ENCODE measurements at places on chromosomes 11 and 22.

GRCh38 chr11:105799263-105799662 lies 189.4 kb downstream of the GRIA4 start:
- no peak for DNase-seq

DNA sequence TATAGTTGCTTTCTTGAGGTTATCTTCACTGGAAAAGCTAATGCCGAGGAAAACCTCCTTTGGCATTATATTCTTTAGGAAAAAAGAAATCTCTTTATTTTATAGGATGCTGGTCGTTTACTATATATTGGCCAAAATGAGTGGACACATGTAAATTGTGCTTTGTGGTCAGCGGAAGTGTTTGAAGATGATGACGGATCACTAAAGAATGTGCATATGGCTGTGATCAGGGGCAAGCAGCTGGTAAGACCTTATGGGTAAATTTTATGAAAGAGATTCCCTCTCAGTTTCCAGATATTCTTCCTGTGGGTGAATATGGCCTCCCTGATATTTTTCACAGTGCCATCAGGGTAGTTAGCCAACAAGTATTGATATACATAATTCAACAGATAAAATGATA lies 29.4 kb upstream of the TTC36 start:
- DNase-seq, result no peak

GRCh38 chr11:104146421-104146820 lies 17.5 kb downstream of the PDGFD start:
- DNase-seq, result no peak

GRCh38 chr22:36277482-36278291 lies 24.8 kb downstream of the APOL1 start:
- peak; percentile 54 for DNase-seq

DNA sequence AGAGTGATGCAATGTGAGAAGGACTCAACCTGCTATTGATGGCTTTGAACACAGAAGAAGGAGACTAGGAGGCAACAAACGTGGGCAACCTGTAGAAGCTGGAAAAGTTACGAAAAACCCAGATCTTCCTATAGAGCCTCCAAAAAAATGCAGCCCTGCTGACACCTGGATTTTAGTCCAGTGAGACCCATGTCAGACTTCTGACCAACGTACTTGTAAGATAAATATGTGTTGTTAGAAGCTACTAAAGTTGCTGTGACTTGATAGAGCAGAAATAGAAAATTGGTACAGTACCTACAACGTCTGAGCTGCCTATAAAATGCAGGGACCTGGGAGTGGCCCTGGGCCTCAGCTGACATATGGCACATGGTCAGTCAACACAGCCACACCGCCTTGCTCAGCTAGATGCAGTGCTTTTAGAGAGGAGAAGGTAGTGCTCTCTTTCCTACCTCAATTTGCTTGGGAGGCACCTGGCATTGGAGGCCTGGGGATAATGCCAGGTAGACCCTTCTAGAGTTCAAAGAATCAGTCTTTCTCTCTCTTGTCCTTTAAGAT lies 97.4 kb downstream of the ARL14EP start:
- no peak for DNase-seq

- DNase-seq, result no peak
Observed at GRCh38 chr22:48488611-48489511, 1338.8 kb downstream of the BRD1 start.

GRCh38 chr11:73525611-73526010 lies 72.3 kb downstream of the FAM168A start:
- DNase-seq, result no peak

GRCh38 chr11:26878959-26879581 lies 114.8 kb upstream of the FIBIN start:
- DNase-seq, result no peak
